Activated CD4-positive, CD25-positive, alpha-beta regulatory T cell (primary cell): ENCODE measurements at places on chromosomes 2 and 18.

DNA sequence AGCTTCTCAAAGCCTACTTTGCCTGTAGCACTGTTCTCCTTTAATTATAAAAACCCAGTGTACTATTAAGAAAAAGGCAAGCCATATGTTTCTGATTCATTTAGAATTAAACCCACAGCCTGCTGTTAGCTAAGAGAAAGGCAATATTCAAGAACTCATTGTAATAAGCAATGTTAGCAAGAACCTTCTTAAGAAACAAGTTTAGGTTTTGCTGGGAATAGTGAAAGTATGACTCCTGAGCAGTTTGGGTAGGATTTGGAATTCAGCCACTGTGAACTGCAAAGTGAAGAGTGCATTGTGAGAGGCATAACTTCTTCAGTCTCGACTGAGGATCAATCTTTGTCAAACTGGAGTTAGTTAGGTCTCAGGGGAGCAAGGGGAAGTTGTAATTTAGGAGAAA lies 206.5 kb upstream of the NT5C1B start:
- no peak for DNase-seq

- DNase-seq: no peak
Measured at GRCh38 chr18:47050468-47050867, 15.0 kb upstream of the ELOA2 start.

DNA sequence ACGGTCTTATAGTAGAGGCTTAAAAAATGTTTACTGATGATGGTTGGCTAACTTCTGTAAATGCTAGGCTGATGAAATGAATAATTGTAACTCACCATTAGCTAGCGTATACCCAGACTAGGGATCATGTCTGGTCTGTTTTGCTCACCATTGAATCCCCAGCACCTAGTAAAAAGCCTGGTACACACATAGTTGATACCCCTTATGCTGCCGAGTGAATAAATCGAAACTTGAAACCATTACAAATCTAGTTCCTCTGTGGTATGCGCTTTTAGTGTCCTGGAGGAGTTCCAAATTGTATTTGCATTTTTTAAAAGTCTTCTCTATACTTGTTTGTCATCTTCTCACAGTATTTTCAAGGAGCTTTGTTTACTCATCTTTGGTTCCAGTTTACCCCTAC lies 1.3 kb downstream of the TAF1B start:
- DNase-seq: no peak

DNA sequence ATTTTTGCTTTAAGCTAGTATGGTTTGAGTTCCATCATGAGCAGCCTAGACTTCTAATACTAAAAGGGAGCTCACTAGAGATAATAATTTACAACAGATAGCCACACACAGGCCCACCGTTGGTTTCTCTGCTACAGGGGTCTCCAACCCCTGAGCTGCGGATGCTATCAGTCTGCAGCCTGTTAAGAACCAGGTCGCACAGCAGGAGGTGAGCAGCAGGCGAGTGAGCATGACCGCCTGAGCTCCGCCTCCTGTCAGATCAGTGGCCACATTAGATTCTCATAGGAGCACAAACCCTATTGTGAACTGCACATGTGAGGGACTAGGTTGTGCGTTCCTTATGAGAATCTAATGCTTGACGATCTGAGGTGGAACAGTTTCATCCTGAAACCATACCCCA lies 150.6 kb downstream of the HRH4 start:
- no peak for DNase-seq

- DNase-seq: no peak
Measured at GRCh38 chr2:220619525-220620220, 952.4 kb downstream of the EPHA4 start.
